Activated T-cell treated with anti-CD3 and anti-CD28 coated beads, Interleukin-2, amount 50 U/mL, for 72 hours (primary cell): ENCODE measurements at places on chromosomes 5 and 9. TPM values are rescaled to one million over a fixed set of nuclear protein-coding genes. Genes with fewer than 3 reads are reported as not detected.

- no peaks in the 10 kb centered on the region for H3K27me3 ChIP-seq
- H3K4me3 ChIP-seq, result no peak overlapping the region
- H3K36me3 ChIP-seq, result no peaks in the 10 kb centered on the region
- no peak overlapping the region for H3K27ac ChIP-seq
Measured at GRCh38 chr5:145408048-145408341, 427.1 kb downstream of the PRELID2 start.

GRCh38 chr5:32708949-32709348 is 2.2 kb upstream of the NPR3 start:
- H3K4me1 ChIP-seq, result peaks cover 43% of the 10 kb centered on the region
- H3K36me3 ChIP-seq, result no peaks in the 10 kb centered on the region
- no peak for DNase-seq
- peaks cover 71% of the 10 kb centered on the region for H3K27me3 ChIP-seq

DNA sequence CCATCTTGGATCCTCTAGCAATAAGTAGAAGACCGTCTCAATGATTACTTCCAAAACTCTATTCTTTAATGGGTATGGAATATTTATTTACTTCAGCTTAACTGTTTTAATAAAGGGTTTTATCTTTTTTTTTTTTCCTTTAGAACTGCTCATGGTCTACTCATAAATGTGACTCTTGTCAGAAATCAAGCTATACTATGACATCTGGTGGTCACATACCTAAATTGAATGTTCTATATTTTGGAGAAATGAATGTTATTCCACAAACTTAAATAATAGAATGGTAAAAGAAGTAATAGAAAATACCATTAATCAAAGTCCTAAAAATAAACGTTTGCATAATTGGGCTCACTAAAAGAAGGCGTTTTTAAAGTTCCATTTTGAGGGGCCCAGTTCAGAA is 131.2 kb upstream of the PLCXD3 start:
- H3K4me1 ChIP-seq, result no peaks in the 10 kb centered on the region
- no peak overlapping the region for H3K4me3 ChIP-seq

GRCh38 chr5:44809215-44809955 is 638 bp downstream of the MRPS30 start:
- peak overlapping the region; percentile 97 for H3K4me3 ChIP-seq
- peak; percentile 57 for DNase-seq
- H3K36me3 ChIP-seq, result peaks cover 17% of the 10 kb centered on the region
- no peaks in the 10 kb centered on the region for H3K27me3 ChIP-seq

GRCh38 chr5:141260458-141261237 is 15.5 kb downstream of the PCDHB15 start:
- H3K27me3 ChIP-seq, result no peaks in the 10 kb centered on the region
- no peak overlapping the region for H3K27ac ChIP-seq
- H3K4me1 ChIP-seq, result no peaks in the 10 kb centered on the region
- no peak for DNase-seq
- no peak overlapping the region for H3K4me3 ChIP-seq
- H3K36me3 ChIP-seq, result peaks cover 20% of the 10 kb centered on the region

GRCh38 chr5:143054480-143054941 is 284.3 kb downstream of the ARHGAP26 start:
- peak overlapping the region; percentile 55 for H3K4me3 ChIP-seq
- no peaks in the 10 kb centered on the region for H3K27me3 ChIP-seq
- peaks cover 7% of the 10 kb centered on the region for H3K36me3 ChIP-seq
- DNase-seq, result peak; percentile 47
- H3K4me1 ChIP-seq, result peaks cover 91% of the 10 kb centered on the region

- no peaks in the 10 kb centered on the region for H3K27me3 ChIP-seq
Measured at GRCh38 chr5:50574121-50574520, 92.3 kb upstream of the PARP8 start.

- no peak for DNase-seq
- H3K4me3 ChIP-seq, result no peak overlapping the region
- H3K36me3 ChIP-seq, result no peaks in the 10 kb centered on the region
Measured at GRCh38 chr5:153147891-153148623, 342.4 kb upstream of the GRIA1 start.

DNA sequence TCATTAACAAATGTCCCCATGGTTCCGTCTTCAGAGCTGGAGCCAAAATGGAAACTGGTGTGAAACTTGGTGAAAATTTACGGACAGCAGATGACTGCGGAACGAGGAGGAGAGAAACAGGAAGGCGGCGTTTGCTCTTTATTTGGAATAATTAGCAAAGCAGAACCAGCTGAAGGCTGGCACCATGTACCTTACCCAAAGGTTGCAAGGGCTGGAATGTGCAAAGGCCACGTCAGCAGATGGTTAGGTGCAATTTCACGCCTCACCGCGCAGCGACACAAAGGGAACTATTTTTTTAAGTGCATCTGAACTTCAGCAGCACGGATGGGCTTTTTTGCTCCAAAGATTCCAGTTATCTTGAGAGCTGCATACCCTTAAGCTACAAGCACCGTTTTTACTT is 127.4 kb downstream of the COL23A1 start:
- no peaks in the 10 kb centered on the region for H3K4me1 ChIP-seq
- H3K27ac ChIP-seq, result no peak overlapping the region
- H3K4me3 ChIP-seq, result no peak overlapping the region
- H3K27me3 ChIP-seq, result no peaks in the 10 kb centered on the region

GRCh38 chr5:33310451-33310850 is 130.3 kb upstream of the TARS1 start:
- no peak for DNase-seq
- no peak overlapping the region for H3K27ac ChIP-seq
- H3K4me3 ChIP-seq, result no peak overlapping the region
- no peaks in the 10 kb centered on the region for H3K36me3 ChIP-seq

DNA sequence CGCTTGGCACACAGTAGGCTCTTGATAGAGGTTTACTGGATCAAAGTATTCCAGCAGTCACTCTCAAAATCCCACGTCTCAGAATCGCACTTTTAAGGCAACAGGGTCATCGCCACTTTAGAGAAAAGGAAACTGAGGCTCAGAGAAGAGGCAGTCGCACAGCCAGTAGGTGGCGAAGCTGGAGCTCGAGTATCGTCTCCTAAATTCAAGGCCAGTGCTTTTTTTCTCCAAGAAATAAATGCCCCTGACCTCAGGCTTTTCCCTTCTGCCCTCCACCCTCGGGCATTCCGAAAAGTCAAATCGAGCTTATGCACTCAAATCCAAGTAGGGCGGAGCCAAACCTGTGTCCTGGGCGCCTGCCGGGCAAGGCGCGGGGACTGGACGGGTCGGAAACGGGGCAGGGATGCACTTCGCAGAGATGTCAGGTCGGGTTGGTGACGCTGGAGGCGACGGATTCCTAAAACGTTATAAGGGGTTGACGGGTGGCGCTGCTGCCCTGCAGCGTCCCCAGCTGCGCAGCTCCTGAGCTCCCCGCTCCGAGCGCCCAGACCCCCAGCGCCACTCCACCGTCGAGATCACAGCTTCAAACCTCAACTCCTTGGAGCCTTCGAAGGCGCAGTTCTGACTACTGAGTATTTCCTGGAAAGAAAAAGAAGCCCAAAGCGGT is 4.7 kb upstream of the FOXB2 start:
- peak overlapping the region; percentile 22 for H3K27ac ChIP-seq
- H3K4me1 ChIP-seq, result peaks cover 35% of the 10 kb centered on the region
- H3K27me3 ChIP-seq, result peaks cover 84% of the 10 kb centered on the region
- DNase-seq, result no peak
- H3K4me3 ChIP-seq, result no peak overlapping the region

- no peaks in the 10 kb centered on the region for H3K27me3 ChIP-seq
- H3K4me1 ChIP-seq, result peaks cover 16% of the 10 kb centered on the region
- H3K27ac ChIP-seq, result no peak overlapping the region
- no peaks in the 10 kb centered on the region for H3K36me3 ChIP-seq
- no peak for DNase-seq
- no peak overlapping the region for H3K4me3 ChIP-seq
Measured at GRCh38 chr5:174457141-174457678, 267.2 kb upstream of the MSX2 start.

The PCDHB12 gene
- not detected for total RNA-seq

The ELAVL2 gene
- total RNA-seq, result not detected

The PDGFRB gene
- 1.1 TPM for total RNA-seq

The TAF11L10 gene
- not detected for total RNA-seq

The ACER2 gene
- 2.8 TPM for total RNA-seq

The ABLIM3 gene
- total RNA-seq, result 0.19 TPM
